ENCODE measurements at places on chromosomes 7 and 10.

- no peak for DNase-seq
Measured at GRCh38 chr10:88546497-88546896, 36.6 kb downstream of the RNLS start.

- no peak for DNase-seq
Measured at GRCh38 chr10:11140963-11141362, 123.3 kb downstream of the CELF2 start.

- DNase-seq: no peak
Measured at GRCh38 chr7:100951172-100951571, 1.8 kb downstream of the MUC3A start.

GRCh38 chr10:60224066-60224705, 165.5 kb downstream of the ANK3 start:
- DNase-seq: no peak

DNA sequence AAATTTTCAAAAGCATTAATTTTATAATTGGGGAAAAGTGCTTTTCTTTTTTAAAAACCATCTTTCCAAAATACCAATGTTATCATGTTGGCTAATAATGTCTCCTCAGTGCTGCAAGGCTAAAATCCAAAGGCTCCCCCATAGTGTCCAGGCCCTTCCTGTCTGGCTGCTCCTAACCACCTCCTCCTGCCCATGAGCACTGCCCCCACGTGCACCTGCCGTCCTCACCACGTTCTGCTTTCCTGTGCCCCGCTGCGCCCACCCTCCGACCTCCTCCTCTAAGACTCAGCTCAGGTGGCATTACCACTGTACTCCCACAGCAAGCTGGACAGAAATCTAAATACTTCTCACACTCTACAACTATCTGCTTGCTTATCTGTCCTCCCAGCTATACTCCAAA, 17.7 kb downstream of the PAXIP1 start:
- DNase-seq: no peak

Measured in stimulated activated CD8-positive, alpha-beta memory T cell treated with anti-CD3 and anti-CD28 coated beads, Interleukin-7, amount 100 ng/mL, for 1 hour (primary cell).